ENCODE measurements at places on chromosomes 16 and 17.
A peak's percentile ranks its signal among the peaks of the same experiment; 100 is the strongest.

DNA sequence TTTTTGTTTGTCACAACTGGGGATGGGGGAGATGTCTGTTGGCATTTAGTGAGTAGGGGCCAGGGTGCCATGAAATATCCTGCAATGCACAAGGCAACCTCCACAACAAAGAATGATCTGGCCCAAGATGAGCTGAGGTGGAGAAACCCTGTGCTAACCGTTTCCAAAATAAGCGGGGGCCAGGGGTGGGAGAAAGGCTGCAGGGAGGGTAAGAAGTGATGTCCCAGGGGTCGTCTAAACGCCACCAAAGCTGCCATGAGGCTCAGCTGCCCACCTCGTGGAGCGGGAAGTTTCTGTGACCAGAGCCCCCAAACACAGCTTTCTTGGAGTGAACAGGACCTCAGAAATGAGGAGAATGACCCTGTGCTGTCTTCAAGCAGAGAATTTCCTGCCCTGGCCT lies 76.5 kb upstream of the CDH5 start:
- no peak for DNase-seq

GRCh38 chr16:73161977-73162376 lies 114.0 kb upstream of the ZFHX3 start:
- no peak for DNase-seq

- DNase-seq: peak; percentile 76
These were observed 28.0 kb downstream of the MRM1 start for GRCh38 chr17:36629252-36629847.

DNA sequence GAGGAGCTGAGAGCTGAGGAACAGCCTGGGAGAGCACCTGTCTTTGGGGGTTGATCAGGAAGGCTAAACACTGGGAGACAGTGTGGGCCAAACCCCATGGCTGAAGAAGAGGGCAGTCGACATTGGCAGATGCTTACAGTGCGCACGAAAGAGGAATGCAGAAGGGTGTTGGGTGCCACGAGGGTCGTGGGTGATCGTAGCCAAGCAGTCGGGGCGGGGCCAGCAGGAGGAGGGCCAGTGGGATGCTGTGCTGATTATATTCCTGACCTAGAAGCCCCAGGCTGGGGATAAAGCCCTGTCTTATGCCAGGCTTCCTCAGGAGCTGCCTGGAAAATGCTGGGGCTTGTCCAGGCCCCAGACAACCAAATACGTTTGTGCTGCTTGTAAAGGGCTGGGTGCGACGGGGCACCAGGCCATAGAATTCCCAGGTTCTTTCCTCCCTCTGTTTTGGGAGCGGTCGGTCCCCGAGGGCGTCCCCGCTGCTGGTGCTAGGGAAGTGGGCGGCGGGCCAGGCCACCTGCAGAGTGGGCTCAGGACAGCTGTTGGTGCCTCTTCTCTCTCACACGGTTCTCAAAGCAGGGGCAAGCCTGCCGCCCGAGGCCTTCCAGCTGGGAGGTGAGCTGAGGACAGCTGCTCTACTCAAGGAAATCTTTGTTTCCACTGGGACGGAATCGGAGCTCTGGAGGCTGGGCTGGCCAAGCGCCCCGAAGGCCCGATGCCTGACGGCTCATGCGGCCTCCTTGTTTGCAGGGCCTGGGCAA lies 10.0 kb downstream of the C1QTNF1 start:
- peak; percentile 47 for DNase-seq

- no peak for DNase-seq
These were observed 22.8 kb downstream of the CACNA1H start for GRCh38 chr16:1175566-1176279.

DNA sequence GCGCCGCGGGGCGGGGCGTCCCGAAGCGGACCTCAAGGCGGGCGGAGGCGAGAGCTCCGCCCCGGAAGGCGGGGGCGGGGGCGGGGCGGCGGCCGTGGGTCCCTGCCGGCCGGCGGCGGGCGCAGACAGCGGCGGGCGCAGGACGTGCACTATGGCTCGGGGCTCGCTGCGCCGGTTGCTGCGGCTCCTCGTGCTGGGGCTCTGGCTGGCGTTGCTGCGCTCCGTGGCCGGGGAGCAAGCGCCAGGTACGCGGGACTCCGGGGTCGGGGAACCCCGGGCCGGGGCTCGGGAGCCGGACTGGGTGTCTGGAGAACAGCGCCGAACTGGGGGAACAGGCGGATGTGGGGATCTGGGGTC lies at the start of gene TNFRSF12A:
Gene TNFRSF12A (plus strand): TSS at position 122 of the 357 bp plus-strand sequence. CDS start 30 bp downstream, at position 152.
- peak; percentile 84 for DNase-seq

DNA sequence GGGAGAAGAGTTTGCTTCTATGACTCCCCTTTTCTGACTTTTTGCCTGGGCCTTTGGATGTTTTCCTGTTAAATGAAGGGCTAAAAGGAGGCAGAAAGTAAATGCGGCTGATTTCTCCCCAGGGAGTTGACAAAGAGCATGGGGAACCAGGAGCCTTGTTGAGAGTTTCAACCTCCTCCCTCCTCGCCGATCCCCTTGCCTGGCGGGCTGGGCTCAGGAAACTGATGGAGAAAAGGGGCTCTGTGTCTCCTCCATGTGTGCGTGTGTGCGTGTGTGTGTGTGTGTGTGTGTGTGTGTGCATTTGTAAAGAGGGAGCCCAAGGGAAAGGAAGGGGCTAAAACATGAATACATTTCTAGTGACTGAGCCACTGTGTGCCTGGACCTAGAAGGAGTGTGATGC lies 94.5 kb downstream of the ZDHHC7 start:
- no peak for DNase-seq

DNA sequence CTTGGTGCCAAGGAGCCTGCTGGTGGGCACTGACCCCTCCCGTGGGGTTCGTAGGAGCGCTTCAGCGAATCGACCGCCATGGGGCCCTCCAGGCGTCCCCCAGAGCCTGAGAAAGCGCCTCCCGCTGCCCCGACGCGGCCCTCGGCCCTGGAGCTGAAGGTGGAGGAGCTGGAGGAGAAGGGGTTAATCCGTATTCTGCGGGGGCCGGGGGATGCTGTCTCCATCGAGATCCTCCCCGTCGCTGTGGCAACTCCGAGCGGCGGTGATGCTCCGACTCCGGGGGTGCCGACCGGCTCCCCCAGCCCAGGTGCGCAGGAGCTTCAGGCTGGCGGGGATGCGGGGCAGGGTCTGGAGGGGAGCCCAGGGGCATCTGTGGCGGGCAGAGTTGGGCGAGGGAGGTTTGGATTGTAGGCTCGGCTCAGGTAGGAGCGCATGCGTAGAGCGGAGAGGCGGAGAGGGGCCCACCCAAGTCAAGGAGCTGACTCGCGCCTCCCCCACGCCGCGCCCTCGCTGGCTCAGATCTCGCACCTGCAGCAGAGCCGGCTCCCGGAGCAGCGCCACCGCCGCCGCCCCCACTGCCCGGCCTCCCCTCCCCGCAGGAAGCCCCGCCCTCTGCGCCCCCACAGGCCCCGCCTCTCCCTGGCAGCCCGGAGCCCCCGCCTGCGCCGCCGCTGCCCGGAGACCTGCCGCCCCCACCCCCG lies 19.8 kb downstream of the FMNL1 start:
- DNase-seq: no peak

DNA sequence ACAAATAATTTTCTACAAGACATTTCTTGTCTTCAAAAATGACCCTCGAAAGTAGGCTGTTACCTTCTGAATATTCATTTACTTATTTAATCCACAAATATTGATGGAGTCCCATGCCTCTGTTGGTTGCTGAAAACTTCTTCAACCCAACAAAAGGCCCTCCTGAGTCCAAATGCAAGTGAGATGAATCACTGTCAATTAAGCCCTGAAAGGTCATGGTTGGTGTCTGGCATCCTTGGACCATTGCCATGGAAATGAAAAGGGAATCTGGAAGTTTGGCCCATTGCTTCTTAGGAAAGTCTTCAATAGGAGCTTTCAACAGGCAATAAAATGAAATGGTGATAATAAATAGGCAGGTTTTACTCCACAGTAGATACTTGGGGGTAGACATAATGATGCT lies 364.7 kb upstream of the DYNLRB2 start:
- DNase-seq: no peak

- DNase-seq: no peak
These were observed 414.4 kb downstream of the SHISA9 start for GRCh38 chr16:13315642-13316427.

DNA sequence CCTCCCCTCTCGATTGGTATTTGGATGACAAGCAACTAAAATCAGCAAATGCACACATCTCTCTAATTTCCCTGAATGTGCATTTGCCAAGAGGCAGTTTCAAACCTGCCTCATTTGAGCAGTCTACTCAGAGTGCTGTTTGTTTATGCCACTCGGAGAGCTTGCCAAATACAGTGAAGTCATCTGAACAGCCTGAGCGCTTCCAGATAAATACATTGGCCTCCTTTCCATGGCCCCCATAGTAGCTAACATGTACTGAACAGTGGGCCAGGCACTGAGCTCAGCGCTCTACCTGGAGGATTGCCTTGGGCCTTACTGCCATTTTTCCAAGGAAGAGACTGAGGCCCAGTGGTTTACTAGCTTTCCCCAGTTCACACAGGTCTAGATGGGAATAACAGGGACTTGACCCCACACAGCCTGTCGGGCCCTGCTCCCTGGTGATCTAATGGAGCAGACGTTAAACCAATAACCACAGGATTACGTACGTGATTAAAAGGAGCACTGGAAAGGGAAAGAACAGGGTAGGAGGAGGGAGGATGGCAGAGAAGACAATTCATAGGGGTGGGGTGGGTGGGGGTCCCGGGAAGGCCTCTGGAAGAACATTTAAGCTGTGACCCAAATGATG lies 18.7 kb upstream of the ANKRD40CL start:
- peak; percentile 97 for DNase-seq

DNA sequence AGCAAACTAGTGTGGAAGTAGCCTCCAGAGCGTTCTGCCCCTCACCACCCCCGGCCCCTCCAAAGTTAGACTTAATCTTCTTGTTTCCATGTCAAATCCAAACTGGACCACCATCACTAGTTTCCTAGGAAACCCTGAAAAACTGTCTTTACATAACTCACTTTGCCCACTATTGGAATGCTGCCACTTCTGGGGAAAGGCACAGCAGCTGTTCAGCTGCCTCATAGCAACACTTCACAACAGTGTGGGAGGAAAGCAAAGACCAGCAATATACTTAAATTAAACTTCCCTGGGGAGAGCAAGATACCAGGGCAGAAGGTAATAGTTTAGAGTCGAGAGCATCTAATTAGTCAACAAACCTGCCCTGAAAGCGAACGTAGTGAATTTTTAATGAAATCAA lies 452.2 kb downstream of the KCNJ2 start:
- peak; percentile 68 for DNase-seq

GRCh38 chr17:58447039-58447975 lies 30.0 kb upstream of the RNF43 start:
- peak; percentile 82 for DNase-seq

All from lung (tissue), 17 donors.